ELR (cell line): ENCODE measurements at places on chromosomes 16 and 17.
A peak's percentile ranks its signal among the peaks of the same experiment; 100 is the strongest.

GRCh38 chr17:7806587-7806986, 27.4 kb upstream of the KDM6B start:
- DNase-seq, result no peak

- no peak for DNase-seq
These were observed 74.9 kb upstream of the ZFHX3 start for GRCh38 chr16:73122604-73123391.

DNA sequence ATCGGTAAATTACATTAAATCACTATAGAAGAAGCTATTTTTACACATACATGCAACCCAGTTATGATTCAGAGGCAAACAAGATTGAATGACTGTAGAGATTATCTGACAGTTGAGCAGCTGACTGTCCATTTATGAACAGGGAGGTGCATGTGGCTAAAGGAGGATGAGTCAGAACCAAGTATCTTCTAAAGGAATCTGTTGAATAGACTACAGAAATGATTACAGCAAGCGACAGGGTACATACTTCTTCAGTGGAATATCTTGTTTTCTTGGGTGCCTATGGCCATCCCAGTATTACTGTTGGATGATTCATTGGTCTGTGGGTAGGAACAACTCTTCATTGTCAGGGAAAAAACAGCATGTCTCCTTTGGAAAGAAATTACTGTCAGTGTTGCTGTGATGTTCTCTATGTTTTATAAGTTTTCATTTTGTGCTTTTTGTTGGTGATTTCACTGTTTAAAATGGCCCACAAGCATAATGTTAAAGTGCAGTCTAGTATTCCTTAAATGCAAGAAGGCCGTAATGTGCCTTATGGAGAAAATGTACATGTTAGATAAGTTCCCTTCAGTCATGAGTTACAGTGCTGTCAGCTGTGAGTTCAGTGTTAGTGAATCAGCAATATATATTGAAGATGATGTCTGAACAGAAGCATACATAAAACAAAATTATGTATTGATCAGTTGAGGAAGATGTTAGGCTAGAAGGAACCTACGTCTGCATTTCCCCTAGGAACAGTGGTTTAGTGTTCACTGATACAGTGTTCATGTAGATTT, 27.0 kb downstream of the CBFB start:
- peak; percentile 98 for DNase-seq

DNA sequence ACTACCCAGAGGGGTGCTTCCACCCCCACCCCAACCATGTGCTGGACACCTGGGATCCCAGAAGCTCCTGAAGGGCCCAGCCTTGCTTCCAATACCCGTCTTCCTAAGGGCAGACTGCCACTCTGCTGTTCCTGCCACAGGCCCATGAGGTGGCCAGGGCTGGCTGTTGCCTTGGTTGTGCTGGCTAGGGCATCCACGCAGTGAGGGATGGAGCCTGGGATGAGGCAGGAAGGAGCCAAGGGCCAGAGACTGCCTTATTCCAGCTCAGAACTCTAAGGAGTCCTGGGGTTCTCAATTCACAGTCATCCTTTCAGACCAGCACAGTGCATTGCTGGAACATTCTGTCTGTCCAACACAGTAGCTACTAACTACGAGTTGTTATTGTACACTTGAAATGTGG, 37.8 kb downstream of the BCO1 start:
- no peak for DNase-seq

GRCh38 chr16:67176662-67177061, 6.3 kb downstream of the NOL3 start:
- no peak for DNase-seq

GRCh38 chr16:25198021-25198420, 18.7 kb upstream of the AQP8 start:
- DNase-seq, result peak; percentile 74

- peak; percentile 37 for DNase-seq
These were observed 29.3 kb upstream of the SMIM36 start for GRCh38 chr17:55540414-55541091.

GRCh38 chr17:82882715-82883418, 43.0 kb upstream of the ZNF750 start:
- no peak for DNase-seq

DNA sequence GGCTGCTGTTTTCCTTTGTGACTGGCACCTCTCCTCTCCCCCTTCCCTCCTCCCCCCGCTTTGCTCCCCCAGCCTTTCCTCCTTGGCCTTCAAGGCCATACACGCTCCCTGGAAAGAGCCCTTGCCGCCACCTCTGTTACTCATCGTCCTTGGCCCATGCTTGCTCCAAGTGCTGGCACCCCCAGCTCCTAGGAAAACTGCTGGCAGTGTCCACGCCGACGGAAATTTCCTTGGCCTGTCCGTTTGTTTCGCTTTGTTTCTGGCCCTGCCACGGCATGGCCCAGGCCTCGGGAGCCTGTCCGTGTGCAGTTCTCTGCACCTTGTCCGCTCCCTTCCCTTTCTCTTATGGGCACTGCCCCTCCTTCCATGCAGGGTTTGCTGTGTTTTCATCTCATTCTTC, 18.0 kb downstream of the CA5A start:
- DNase-seq, result peak; percentile 20

DNA sequence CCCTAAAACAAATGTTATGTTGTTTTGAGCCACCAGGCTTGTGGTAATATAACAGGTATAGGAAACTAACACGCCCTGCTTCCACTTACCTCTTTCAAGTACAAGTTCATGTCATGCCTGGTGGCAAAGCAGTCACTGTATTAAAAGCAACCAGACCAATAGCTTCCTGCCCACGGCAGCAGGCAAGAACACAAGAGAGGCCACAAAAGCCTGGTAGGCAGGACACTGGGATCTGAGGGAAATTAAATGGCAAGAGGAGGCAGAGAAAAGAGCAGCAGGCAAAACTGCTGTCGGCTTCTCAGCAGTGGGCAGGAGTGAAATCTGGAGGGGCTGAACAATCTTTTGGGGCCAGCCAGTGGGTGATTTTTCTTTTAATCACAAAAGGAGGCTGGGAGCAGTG, 2.2 kb downstream of the CYTH1 start:
- DNase-seq, result no peak
